Tibial artery (tissue), 4 donors: ENCODE measurements at places on chromosomes 7 and 10.

DNA sequence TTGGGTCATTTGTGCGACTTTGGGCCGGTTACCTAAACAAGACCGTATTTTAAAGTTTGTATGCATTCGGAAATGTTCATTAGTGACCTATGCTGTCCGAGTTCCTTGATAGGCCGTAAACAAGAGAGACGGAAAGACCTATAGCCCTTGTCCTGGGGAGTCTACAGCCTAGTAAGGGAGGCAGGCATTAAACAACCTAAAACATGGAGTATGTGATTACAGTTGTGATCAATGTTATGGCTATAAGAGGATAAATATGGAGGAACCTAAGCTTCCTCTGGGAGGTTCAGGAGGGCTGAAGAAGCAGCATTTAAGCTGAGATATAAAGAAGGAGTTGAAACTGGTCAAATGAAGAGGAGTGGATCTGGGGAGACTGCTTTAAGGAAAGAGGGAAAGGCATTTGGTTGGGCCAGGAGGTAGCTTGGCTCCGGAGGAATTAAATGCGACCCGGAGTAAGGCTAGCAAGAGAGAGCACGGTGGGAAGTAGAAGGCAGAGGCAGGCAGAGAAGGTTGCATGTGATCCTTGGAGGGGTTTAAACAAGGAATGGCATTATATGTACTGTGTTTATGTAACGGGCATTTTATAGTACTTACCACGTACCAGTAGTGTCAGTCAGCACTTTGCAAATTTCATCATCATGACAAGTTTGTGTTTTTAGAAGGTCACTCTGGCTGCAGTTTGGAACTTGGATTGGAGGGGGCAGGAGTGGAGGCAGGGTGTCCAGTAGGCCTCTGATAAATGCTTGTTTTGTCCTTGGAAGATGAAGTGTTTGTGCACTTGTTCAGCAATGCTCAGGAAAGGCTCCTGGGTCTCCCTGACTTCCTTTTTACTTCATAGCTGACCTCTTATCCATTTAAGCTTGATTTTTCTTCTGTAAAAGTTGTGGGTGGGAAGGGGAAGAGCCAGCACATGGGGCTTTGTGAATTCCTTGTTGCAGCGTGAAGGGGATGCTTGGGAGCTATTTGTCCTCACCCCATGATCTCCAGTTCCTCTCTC is 1.0 kb upstream of the AVPI1 start:
- DNase-seq: peak; percentile 52

DNA sequence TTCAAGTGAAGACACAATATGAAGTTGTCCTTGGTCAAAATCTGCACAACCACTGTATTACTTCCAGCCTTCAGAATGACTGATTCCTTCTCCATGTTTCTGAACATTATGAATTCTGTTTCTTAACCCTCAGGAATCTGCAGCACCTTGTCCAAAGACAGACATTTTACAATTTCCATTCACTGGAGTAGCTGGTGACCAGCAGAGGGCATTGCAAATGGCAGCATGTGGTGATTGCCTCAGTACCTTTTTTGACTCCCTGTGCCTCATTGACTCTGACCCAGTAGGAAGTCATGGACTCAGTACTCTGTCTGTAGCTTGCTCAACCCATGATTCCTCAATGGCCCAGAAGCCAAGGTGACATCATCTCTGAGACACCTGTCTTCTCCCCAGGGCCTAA is 879 bp upstream of the VPS41 start:
- no peak for DNase-seq

DNA sequence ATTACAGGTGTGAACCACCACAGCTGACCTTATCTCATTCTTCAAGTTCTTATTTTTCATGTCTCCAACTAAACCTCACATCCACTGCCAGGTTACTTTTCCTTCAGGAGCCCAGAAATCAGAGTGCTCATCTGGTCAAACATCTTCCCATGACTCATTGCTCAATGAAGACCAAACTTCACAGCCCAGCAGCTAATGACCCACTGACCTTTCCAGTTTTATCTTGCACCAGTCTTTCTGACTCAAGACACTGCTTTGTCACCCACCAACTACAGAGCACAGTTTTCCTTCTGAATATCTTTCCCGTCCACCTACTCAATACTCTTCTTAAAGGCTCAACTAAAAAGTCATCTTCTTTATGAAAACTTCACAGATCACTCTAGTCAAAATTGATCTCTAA is 245.1 kb downstream of the CHCHD3 start:
- DNase-seq: no peak

- DNase-seq: no peak
These were observed 5.2 kb upstream of the UTF1 start for GRCh38 chr10:133224756-133225372.

GRCh38 chr7:123628829-123629228 is 26.8 kb upstream of the LMOD2 start:
- DNase-seq: no peak

DNA sequence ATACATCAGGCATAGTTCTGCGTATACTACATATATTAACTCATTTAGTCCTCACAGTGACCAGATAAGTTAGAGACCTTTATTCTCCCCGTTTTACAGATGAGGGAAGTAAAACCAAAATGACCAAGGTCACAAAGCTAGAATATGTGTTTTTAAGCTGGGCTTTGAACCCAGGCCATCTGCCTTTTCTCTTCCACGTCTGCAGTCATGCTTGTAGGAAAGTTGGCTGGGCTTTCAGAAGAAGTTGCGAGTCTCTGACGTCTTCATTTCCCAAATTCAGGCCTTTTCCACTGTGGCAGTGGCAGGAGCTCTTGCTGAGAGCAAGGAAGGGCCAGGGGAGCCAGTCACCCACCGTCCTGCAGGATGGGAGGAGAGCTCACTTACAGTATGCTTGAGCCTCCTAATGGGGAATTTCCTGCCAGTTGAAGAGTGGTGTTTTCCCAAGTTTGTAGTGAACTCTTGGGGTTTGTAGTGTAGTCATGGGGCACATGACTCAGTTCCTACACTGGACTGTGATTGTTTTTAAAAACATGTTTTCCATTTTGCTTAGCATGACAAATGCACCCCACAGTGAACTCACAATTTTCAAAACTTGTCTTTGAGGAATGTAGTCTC is 34.2 kb downstream of the CYP17A1 start:
- DNase-seq: peak; percentile 62
